ENCODE measurements at places on chromosomes 11 and 22. TPM values are rescaled to one million over a fixed set of nuclear protein-coding genes. Genes with fewer than 3 reads are reported as not detected.

The RAB3IL1 gene
- total RNA-seq, result 8.5 TPM

The BIRC3 gene
- total RNA-seq, result 3.3 TPM

The MRGPRE gene
- total RNA-seq, result 0.78 TPM

The OR52B6 gene
- total RNA-seq, result not detected

The GSTT2B gene
- 1.7 TPM for total RNA-seq

The MMP20 gene
- not detected for total RNA-seq

The CABP4 gene
- total RNA-seq, result not detected

The CRYBB3 gene
- not detected for total RNA-seq

The DBX1 gene
- not detected for total RNA-seq

The ANAPC15 gene
- 21.0 TPM for total RNA-seq

The GGTLC3 gene
- not detected for total RNA-seq
